Osteocyte (in vitro differentiated cells): ENCODE measurements at places on chromosomes 7 and 10. TPM values are rescaled to one million over a fixed set of nuclear protein-coding genes. Genes with fewer than 3 reads are reported as not detected.

The LIPK gene
- total RNA-seq = not detected in 2 replicates

The MYO1G gene
- total RNA-seq = 0.05 TPM in 1 of 2 replicates, not detected in the other

The TCERG1L gene
- total RNA-seq = not detected in 2 replicates

The DNAJB12 gene
- 42.4 and 43.0 TPM in 2 replicates for total RNA-seq

The FAM170B gene
- not detected in 2 replicates for total RNA-seq

The IMPDH1 gene
- 33.5 and 36.2 TPM in 2 replicates for total RNA-seq

The NPY4R2 gene
- total RNA-seq = not detected in 2 replicates

The LRIT1 gene
- total RNA-seq = not detected in 2 replicates

The OPN1SW gene
- not detected in 2 replicates for total RNA-seq

The SPRN gene
- 2.2 and 2.7 TPM in 2 replicates for total RNA-seq

The FEZF1 gene
- total RNA-seq = not detected in 2 replicates

The MUC3A gene
- not detected in 2 replicates for total RNA-seq

The PDK4 gene
- 0.56 and 1.1 TPM in 2 replicates for total RNA-seq

The C10orf62 gene
- not detected in 2 replicates for total RNA-seq

The NUP205 gene
- total RNA-seq = 31.0 and 31.2 TPM in 2 replicates

The ZMIZ2 gene
- 87.2 and 96.4 TPM in 2 replicates for total RNA-seq

The PRSS1 gene
- total RNA-seq = not detected in 2 replicates

The ICA1 gene
- total RNA-seq = 1.7 and 2.2 TPM in 2 replicates

The AKR1C2 gene
- total RNA-seq = not detected in 2 replicates

The TMEM178B gene
- 0.70 and 0.99 TPM in 2 replicates for total RNA-seq

The MMP21 gene
- total RNA-seq = 0.18 TPM in 1 of 2 replicates, not detected in the other

The SHTN1 gene
- total RNA-seq = 23.7 and 26.1 TPM in 2 replicates

The CUBN gene
- total RNA-seq = 1.4 and 1.7 TPM in 2 replicates

The ERCC6 gene
- 184 and 187 TPM in 2 replicates for total RNA-seq

The ZNF487 gene
- 3.6 and 6.3 TPM in 2 replicates for total RNA-seq

The CABCOCO1 gene
- 0.19 TPM in 1 of 2 replicates, not detected in the other for total RNA-seq

The PCGF6 gene
- total RNA-seq = 12.3 and 14.2 TPM in 2 replicates

The BCCIP gene
- total RNA-seq = 34.6 TPM in 2 replicates

The LIPJ gene
- not detected in 2 replicates for total RNA-seq
